Lower leg skin (tissue), 4 donors: ENCODE measurements at places on chromosomes 5 and 9. TPM values are rescaled to one million over a fixed set of nuclear protein-coding genes. Genes with fewer than 3 reads are reported as not detected.

DNA sequence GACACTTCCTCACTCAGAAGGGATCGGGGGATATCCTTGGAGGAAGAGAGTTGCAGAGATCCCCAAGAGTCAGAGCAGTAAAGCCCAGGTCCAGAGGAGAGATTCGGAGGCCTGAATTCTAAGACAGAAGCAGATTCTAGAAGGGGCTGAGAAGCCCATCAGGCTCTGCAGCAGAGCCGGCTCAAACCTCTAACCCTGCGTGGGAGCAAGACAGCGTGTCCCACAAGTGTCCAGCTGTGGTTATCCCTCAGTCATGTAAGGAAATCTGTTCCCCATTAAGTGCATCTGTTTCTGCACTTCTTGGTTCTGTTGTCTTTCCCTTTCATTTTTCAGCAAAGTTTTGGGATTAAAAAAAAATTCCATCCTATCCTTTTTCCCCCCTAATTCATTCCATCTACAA lies 4.8 kb upstream of the DIAPH1 start:
- peak; percentile 68 for DNase-seq

GRCh38 chr9:91239367-91240111 lies 122.2 kb downstream of the AUH start:
- DNase-seq, result no peak

DNA sequence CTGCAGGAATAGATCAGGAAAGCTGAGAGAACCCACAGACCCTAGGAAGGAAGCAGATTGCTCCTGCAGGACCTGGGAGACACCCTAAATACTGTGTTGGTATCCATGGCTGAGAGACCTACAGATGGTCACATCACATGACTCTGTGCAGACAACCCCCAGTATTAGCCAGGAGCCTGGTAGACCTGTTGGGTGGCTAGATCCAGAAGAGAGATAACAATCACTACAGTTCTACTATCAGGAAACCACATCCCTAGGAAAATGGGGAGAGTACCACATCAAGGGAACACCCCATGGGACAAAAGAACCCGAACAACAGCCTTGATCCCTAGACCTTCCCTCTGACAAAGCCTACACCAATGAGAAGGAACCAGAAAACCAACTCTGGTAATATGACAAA lies 24.2 kb upstream of the MELK start:
- no peak for DNase-seq

- DNase-seq, result no peak
Observed at GRCh38 chr5:65126542-65127069, 355.1 kb downstream of the ADAMTS6 start.

DNA sequence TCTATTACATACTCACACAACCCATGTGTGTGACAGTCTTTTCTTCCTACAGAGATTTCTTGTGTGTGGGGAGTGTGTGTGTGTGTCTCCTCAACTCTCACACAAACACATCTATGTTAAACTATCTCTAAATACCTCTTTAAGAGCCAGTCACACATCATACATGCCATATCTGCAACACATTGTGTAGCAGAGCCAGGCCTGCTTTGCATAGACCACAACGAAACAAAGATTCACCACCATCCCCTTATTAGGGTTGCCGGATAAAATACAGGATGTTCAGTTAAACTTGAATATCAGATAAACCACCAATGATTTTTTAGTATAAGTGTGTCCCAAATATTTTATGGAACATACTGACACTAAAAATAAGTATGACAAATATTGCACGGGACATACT lies 2.3 kb downstream of the FAM170A start:
- DNase-seq, result no peak

GRCh38 chr5:149363358-149363757 lies 5.5 kb downstream of the PCYOX1L start:
- DNase-seq, result no peak

- no peak for DNase-seq
Observed at GRCh38 chr5:152462021-152462721, 57.1 kb upstream of the NMUR2 start.

GRCh38 chr5:41151564-41151963 lies 61.8 kb downstream of the C6 start:
- no peak for DNase-seq

- no peak for DNase-seq
Observed at GRCh38 chr5:154367101-154367500, 78.7 kb upstream of the SAP30L start.

DNA sequence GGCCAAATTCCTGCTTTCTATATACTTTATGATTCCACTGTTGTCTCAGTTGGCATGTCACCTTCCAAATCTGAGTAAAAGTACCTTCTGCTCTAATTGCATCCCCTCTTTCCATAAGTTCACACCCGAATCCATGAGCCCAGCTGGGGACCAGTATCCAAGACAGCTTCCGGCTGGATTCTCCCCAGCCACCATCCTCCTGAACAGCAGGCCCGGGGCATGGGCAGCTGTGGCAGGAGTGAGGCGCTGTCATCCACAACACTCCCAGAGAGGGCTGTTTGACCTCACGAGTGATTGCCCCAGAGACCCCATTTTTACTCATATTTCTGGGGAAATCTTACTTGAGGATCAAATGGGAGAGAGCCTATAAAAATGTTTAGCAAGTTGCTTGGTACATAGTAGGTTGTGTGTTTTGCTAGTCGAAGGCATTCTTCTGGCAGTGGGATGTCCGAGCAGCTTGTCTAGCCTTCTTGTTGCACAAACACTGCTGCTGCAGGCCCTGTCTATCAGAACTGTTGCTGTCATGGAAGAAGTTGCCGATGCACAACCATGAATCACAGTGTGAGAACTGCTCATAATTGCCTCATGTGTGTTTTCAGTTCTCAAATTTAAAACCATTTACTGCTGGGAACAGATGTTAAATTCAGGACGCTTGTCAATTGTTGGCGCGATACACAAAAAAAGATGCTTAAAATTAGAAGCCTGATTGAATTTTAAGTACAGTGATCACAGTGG lies 93.8 kb downstream of the HSPA4 start:
- peak; percentile 56 for DNase-seq

DNA sequence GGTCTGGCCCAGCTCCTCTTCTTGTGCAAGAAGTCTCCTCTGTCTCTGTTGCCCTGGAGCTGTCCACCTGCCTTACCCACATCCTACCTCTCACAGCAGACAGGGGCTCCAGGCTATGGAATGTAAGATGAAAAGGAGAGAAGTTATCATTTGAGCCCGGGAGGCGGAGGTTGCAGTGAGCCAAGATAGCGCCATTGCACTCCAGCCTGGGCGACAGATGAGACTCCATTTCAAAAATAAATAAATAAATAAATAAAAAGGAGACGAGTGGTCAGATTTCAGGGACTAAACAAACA lies 37.5 kb upstream of the DENND4C start:
- no peak for DNase-seq

DNA sequence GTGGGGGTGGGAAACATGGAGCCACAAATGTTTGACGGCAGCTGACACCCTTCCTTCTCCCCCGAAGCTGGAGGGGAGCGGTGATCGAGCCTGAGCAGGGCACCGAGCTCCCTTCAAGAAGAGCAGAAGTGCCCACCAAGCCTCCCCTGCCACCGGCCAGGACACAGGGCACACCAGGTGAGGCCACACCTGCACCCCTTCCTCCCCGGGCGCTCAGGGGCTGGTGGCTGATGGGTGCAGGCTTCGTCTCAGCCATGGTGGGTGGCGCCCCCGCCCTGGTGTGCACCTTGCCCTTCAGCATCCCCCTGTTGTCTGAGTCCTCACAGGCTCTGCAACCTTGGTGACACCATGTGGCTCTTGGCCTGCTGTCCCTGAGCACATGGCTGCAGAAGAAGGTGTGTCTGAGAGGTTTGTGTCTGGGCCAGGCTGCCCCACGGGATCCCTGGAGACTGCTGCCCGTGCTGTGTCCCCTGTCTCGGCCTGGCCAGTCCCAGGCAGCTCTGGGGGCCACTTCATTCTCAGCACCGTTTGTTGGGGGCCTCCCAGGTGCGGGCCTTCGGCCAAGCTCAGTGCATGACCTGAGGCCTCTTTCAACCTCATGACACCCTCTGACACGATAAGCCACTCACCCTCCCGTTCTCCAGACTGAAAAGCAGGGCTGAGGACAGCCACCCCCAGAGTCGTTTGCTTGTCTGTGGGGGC lies 11.1 kb downstream of the MAN1B1 start:
- DNase-seq, result no peak

DNA sequence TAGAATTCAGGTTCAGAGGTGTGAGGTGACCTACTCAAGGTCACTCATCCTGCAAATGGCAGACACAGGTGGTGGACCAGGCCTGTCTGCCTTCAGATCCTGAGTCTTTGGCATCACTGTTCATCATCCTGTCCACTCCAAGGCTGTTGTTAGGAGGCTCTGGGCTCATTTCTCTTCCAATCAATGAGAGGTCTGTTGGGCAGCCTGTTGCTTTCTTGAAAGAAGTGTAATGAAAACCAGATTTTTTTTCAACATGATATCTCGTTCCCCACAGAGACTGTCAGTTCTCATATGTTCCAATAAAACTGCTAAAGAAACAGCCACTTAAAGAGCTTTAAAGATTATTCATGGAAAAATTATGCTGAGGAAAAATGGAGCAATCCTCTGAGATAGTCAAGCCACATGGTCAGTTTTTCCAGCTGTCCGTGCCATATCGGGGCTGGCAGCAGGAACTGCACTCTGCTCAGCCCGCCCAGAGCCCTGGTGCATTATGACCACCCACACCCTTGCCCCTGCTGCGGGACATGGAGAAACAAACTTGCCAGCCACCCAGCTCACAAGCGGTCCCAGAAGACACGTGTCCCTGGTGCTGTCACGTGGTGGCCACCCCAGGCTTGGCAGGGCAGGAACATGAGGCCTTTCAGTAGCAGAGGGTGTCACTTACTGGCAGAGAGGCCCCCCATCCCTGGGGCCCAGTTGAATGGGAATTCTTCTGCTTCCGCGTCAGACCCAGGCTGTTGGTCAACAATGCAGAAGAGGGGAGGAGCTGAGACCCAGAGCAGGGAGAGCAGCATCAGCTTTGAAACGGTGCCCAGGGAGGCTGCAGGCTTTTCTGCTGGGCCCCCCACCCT lies 63.7 kb upstream of the ANGPTL2 start:
- peak; percentile 96 for DNase-seq

DNA sequence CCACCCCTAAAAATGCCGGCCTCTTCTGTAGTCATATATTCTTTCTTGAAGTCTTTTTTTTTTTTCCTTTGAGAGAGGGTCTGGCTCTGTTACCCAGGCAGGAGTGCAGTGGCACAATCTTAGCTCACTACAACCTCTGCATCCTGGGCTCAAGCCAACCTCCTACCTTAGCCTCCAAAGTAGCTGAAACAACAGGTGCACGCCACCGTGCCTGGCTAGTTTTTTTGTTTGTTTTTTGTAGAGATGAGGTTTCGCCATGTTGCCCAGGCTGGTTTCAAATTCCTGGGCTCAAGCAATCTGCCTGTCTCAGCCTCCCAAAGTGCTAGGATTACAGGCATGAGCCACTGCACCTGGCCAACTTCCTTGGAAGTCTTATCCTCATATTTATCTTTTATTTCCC lies 19.1 kb downstream of the SREK1IP1 start:
- DNase-seq, result no peak

GRCh38 chr5:151293624-151294023 lies 9.9 kb downstream of the SLC36A3 start:
- no peak for DNase-seq

- peak; percentile 96 for DNase-seq
Observed at GRCh38 chr9:136093995-136094881, 851 bp downstream of the NACC2 start.

GRCh38 chr5:139650689-139651042 lies 2.5 kb downstream of the CXXC5 start:
- DNase-seq, result no peak

DNA sequence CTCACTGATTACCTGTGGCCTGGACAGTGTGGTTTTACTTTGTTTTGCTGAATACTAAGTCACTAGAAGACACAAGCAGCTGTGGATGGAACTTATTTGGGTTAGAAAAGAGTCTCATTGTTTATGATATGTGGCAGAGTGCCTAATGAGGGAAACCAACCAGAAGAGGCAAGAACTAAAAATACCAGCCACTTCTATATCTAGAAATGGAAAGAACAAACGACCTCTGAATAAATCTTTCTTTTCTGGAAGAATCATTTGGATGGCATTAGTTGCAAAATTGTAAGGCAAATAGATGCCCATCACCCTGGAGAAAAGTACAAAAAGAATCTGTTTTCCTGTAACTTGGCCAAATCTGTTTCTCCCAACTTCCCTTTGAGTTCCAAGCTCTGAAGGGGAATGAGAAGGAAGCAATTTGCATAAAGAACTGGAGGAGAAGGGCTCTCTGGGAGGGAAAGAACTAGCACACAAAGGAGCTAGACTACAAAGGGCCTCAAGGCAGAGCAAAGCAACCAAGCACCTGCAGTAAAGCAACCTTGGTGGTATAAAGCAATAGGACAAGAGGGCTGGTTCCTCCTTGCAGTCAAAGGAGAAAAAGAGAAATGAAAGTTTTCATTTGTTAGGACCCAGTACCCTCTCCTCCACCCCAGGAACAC lies 455.4 kb downstream of the CAAP1 start:
- DNase-seq, result no peak

DNA sequence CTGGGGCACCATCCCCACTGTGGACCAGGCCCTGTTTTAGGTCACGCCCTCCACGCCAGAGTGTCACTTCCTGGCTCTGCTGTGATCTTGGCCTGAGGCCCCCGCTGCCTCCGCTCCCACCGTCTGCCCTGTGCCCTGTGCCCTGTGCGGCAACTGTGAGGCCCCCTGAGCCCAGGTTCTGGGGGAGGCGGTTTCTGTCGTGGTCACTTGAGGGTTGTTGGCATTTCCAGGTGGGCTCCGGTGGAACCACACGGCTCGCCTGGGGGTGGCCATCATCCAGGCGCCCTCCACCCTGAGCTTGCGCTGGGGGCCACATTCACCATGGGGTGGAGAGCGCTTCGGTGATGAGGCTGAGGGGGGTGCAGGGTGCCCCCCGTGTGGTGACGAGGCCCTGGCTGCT lies 6.6 kb downstream of the DPP7 start:
- no peak for DNase-seq

GRCh38 chr9:123487944-123488548 lies 132.0 kb downstream of the CRB2 start:
- DNase-seq, result no peak

GRCh38 chr5:34740389-34740806 lies 84.3 kb downstream of the RAI14 start:
- DNase-seq, result no peak

GRCh38 chr9:137952976-137953666 lies 75.5 kb downstream of the CACNA1B start:
- DNase-seq, result peak; percentile 79

DNA sequence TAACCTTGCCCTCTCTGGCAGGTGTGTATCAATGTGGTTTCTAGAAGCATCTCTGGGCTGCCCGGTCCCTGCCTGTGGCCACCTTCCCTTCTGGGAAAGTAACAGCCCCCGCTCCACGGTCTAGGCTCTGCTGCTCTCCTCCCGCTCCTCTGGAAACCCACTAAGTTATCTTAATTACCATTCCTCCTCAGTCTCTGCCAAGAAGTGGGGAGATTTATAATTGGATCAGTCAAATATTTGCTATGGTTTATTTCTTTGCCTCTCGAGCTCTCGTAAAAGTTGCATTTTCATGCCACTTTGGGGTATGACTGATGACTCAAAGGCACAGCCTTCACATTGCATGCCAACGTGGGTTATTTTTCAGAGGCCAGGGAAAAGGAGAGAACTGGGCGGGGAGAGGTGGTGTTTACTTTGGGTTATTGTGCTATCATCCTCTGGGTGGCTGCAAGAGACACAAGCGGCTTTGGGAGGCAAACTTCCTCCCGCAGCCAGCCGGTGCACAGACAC lies 205.3 kb upstream of the WWC1 start:
- no peak for DNase-seq

Gene LCN15
- not detected for total RNA-seq

Gene DNAJA1
- 50.0 TPM for total RNA-seq

Gene SH3RF2
- total RNA-seq, result 120 TPM

Gene PCDHA1
- total RNA-seq, result not detected

Gene POLK
- 20.4 TPM for total RNA-seq

Gene SLC34A1
- total RNA-seq, result not detected

Gene ZDHHC11
- 23.5 TPM for total RNA-seq
